Sciatic nerve (tissue), 2 donors: ENCODE measurements at places on chromosomes 11 and 22. TPM values are rescaled to one million over a fixed set of nuclear protein-coding genes. Genes with fewer than 3 reads are reported as not detected.

Gene OR52N1
- total RNA-seq: 0.13 TPM

DNA sequence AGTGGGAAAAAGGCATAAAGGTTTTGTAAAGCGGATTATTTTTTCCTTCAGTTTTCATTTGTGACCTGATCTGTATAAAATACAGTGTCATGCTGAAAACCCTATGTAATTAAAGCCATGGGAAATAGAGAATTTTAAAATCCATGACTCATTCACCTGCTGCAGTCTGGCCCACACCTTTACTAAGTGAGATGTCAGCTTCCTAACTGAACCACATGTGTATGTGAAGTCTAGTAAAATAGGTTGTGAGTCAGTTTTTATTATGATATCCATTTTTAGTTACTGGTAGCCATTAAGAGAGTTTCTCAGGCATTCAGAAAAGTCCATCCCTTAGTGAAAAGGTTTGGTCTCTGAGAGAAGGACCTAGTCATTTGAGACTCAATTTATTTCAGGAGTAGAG lies 60.9 kb downstream of the TRIM44 start:
- DNase-seq: no peak

- DNase-seq: peak; percentile 70
Observed at GRCh38 chr11:61297746-61298145, 2.6 kb upstream of the VWCE start.

Gene FOSL1
- total RNA-seq: 5.6 TPM

Gene KCNJ11
- 6.6 TPM for total RNA-seq
